ENCODE measurements at places on chromosomes 7 and 10.

DNA sequence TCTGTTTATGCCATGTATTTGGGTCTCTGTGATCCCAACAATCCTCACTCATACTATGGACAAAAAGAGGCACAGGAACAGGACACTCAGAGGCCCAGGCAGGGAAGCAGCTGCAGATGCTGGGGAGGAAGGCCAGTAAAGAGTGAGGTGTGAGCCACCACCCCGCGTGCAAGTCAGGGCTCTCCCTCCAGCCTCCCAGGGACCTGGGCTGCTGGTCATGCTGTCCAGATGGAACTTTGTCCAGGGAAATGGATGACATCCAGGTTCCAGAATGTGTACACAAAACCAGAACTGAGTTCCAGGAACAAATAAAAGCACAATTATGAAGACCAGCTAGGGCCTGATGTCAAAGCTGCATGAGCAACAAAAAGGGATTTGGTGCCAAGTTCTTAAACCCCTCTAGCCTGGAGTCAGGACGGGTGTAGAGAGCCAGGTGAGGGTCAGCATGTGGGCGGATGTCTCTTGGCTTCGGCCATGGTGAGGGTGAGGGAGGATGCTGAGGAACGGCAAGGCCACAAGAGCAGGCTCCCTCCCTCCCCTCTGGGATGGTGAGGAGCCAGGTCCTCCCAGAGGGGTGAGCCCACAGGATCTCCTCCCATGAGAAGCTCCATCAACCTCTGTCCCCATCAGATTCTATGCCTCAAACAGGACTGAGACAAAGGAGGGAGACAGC, 739.7 kb downstream of the PARD3 start:
- DNase-seq, result no peak
- H3K27me3 ChIP-seq, result no peaks in the 10 kb centered on the region
- H3K36me3 ChIP-seq, result no peaks in the 10 kb centered on the region
- no peaks in the 10 kb centered on the region for H3K4me1 ChIP-seq

DNA sequence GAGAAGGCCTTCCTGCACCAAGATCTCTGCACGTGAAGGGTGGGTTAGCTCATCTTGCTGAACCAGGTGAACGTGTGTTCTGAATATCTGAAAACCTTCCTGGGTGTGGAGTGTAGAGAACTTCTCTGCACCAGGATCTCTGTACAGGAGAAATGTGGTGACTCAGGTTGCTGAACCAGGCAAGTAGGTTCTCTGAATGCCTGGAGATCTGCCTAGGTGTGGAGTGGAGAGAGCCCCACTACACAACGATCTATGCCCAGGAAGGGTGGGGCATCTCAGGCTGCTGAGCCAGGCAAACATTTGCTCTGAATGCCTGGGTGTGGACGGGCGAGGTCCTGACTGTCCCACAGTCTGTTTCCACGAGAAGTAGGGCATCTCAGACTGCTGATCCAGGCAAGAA, 1002.3 kb upstream of the KCND2 start:
- no peaks in the 10 kb centered on the region for H3K36me3 ChIP-seq
- no peak overlapping the region for H3K4me3 ChIP-seq
- no peaks in the 10 kb centered on the region for H3K27me3 ChIP-seq
- H3K27ac ChIP-seq, result no peak overlapping the region

DNA sequence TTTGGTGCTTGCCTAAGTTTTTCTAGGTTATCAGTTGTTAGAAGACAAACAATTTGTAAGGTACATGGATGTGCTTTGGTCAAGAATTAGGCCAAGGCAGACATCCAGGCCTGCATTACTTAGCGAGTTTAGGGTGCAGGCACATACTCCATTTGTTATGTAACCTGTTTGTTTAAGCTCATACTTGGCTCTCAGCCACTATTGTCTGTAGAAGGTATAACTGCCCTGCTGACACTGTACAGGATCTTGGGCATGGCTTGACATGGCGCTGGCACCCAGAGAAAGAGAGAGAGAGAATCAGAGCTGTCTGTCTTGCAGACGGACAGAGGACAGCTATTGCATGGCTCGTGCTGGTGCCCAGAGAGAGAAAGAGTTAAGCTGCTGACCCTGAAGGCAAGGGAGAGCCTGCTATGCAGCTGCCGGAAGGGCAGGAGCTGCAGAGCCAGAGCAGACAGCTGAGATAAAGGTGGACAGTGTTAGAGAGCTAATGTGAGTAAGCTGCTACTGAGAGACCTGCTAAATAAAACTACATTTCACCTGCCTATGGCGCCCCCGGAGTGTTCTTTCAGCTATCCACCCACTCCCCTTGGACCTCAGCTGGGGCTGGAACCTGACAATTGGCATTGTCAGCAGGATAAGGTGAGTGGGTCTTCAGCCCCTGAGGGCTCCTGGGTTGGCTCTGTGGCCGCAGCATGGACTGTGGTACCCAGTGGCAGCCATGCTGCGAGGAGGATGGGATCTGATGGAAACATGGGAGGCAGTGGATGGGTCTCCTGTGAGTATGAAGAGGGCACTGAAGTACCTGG, 120.9 kb upstream of the TMEM106B start:
- no peaks in the 10 kb centered on the region for H3K36me3 ChIP-seq
- H3K4me1 ChIP-seq, result no peaks in the 10 kb centered on the region
- H3K27ac ChIP-seq, result no peak overlapping the region
- DNase-seq, result no peak
- H3K27me3 ChIP-seq, result no peaks in the 10 kb centered on the region
- no peak overlapping the region for H3K4me3 ChIP-seq

DNA sequence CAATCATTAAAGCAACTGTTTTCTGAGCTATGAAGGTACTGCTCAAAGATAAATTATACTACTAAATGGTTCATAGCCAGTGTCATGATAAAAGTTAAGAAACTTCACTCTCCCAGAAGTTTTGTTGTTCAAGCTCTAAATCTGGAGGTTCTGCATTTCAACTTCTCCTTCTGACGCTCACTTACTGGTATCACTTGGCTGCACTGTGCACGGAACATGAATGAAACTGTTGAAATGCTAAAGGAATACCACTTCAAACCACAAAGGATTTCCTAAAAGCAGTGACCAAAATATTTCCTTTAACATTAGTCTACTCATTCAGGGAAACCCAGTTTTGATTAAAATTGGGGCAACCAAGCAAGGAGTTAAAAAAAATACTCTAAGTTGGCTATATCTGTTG, 93.6 kb downstream of the UBE2H start:
- H3K4me1 ChIP-seq, result peaks cover 3% of the 10 kb centered on the region
- H3K27me3 ChIP-seq, result no peaks in the 10 kb centered on the region
- DNase-seq, result no peak
- no peak overlapping the region for H3K27ac ChIP-seq

DNA sequence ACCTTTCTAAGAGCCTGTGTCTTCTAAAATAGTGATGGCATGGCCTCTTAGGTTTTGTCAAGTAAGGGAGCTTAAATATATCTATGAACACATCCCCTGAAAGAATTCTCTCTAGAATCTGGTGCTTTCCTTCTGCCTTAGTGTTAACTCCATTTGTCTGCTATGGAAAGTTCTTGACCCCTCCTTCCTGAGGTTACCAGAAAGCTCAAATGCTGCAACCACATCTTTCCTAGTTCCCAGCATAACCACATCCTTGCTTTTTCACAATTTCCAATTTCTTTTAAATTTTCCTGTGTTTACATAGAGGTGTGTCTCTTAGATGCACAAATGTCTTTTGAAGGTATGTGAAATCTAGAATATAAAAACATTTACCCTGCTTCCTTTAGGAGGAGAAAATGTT, 16.4 kb upstream of the GSDME start:
- no peak for DNase-seq
- no peaks in the 10 kb centered on the region for H3K27me3 ChIP-seq
- no peaks in the 10 kb centered on the region for H3K36me3 ChIP-seq

DNA sequence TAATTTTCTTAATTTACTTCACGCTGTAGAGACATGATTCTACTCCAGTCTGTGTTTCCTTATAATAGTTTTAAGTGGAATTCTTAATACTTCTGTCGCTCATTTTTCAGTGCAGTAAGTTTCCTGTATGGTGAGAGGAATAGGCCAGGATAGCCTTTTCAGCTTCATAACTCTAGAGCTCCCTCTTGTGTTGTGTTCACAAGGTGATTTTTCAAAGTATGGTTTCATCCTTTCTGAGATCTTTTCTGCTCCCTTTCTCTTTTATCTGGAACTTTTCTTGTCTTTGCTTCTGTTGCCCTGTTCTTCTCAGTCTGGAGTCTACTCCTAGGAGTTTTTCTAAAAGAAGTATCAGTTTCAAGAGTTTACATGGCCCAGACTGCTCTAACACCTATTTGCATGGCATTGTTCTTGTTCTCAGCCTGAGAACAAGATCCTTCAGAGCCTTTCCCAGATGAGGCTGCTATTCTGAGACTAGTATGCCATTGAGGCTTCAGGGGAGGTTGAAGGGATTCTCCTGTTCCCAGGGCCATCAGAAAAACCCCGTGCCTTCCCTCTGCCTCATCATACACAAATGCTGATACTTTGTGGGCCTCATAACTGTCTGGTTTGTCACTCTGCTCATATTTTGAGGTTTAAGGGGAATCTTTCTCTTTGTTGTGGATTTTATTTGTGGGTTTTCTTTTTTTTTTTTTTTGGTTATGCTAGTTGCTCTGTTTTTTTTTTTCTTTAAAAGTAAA, 21.8 kb downstream of the NET1 start:
- no peaks in the 10 kb centered on the region for H3K36me3 ChIP-seq
- no peaks in the 10 kb centered on the region for H3K4me1 ChIP-seq
- no peak overlapping the region for H3K4me3 ChIP-seq
- DNase-seq, result peak; percentile 64

DNA sequence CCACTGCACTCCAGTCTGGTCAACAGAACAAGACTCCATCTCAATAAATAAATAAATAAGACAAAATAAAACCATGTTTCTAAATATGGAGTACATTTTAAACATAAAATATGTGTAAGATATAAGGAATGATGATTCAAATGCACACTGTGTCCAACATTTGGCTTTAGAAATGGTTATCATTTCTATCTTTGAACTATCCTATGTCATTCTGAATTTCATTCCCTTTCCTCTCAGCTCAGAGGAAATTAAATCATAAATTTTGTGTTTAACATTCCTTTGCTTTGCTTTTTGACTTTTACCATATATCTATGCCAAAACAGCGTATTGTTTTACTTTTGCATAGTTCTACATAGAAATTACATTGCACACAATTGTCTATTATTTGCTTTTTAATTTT, 130.9 kb downstream of the GNAT3 start:
- no peak overlapping the region for H3K4me3 ChIP-seq
- no peak for DNase-seq
- no peaks in the 10 kb centered on the region for H3K27me3 ChIP-seq
- H3K36me3 ChIP-seq, result no peaks in the 10 kb centered on the region
- no peak overlapping the region for H3K27ac ChIP-seq

DNA sequence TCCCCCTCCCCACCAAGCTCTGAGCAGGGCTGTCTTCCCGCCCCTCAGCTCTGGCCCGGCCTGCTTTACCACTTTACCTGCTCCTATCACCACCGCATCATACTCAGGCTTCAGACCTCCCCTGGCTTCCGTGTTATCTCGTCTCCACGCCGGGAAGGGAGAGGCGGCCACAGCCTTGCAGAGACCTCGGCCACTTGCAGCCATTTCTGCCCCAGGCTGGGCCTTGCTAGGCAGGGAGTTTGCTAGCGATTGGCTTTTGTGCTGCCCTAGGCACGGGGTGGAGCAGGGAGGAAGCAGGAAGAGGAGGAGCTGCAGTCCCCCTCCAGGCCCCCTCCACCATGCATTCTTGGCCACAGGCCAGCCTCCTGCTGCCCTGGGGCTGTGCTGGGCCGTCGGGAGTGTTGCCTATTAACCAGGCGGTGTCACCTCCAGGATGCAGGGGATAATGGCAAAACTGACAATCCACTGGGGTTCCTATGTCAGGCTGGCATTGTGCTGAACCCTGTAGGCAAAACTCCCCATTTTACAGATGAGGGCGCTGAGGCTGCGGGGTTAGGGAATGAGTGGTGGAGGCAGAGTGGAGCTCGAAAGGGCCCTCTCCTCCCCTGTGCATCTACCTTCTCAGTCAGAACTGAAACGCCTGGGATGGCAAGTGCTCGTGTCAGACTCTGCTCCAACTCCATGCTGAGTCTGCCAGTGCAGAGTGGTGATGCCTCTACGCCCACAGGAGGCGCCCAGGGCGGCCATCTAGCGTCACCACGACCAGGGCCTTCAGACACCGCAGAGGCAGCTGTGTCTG, at the start of gene PYROXD2:
Gene PYROXD2 (minus strand): TSS at position 251 of the 799 bp plus-strand sequence. CDS start 47 bp downstream, at position 204.
- peak; percentile 97 for DNase-seq
- peak within 1 kb of the TSS; percentile 31 for H3K27ac ChIP-seq
- H3K36me3 ChIP-seq, result no peaks in the 10 kb centered on the region
- H3K27me3 ChIP-seq, result no peaks in the 10 kb centered on the region
- H3K4me1 ChIP-seq, result peaks cover 6% of the 10 kb centered on the region

DNA sequence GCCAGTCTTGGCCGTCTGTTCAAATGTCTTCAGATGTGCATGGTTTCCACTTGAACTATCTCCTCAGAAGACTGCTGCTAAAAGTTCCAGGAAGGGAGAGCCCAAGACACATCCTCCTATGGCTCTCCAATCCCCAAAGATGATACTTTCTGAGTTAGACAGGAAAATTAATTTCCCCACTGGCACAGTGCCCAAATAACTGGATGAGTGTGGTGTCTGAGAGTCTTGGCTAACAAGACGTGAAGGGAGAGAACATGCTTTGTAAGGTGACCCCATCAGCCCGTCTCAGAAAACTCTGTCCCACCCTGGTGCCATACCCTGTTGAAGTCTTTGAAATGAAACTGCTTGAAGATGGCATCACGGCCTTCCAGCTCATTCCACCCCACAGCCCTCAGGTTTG, 2.9 kb downstream of the PCBD1 start:
- H3K27ac ChIP-seq, result no peak overlapping the region
- peaks cover 2% of the 10 kb centered on the region for H3K36me3 ChIP-seq
- H3K27me3 ChIP-seq, result no peaks in the 10 kb centered on the region
- H3K4me1 ChIP-seq, result no peaks in the 10 kb centered on the region

DNA sequence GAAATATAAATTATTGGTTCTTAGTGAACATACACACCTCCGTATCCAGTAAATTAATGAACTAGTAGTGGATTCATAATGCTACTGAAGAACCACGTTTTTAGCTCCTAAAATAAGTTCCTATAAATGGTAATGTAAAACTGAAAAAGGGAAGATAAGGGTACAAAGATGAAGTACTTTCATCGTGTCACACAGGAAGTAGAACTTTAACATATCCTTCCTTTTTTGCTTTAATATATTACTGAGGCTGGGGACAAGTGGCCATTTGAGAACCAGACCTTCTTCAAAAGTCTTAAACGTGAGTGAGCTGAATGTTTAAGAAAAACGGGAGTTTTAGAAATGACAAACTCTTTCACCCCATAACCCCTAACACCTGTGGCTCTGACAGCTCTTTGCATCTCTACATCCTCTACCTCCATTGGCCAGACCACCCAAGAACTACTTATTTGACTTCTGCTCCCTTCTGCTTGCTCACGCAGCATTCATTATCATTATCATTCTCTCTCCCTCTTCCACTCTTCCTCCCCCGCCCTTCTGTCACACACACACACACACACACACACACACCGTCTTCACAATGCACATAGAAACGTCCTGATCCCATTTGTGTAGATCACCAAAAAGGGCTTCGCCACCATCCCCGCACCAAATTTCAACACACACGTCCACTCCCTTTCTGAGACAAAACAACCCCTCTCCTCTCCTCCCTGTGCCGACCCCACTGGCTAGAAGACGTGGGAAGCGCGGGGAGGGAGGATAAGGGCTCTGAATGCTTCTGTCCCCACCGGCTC, 677 bp downstream of the SKAP2 start:
- no peaks in the 10 kb centered on the region for H3K36me3 ChIP-seq
- no peak overlapping the region for H3K27ac ChIP-seq
- DNase-seq, result no peak
- no peaks in the 10 kb centered on the region for H3K4me1 ChIP-seq
- H3K4me3 ChIP-seq, result peak overlapping the region; percentile 73
